Amniotic epithelial cell (primary cell): ENCODE measurements at places on chromosomes 11 and 22.

DNA sequence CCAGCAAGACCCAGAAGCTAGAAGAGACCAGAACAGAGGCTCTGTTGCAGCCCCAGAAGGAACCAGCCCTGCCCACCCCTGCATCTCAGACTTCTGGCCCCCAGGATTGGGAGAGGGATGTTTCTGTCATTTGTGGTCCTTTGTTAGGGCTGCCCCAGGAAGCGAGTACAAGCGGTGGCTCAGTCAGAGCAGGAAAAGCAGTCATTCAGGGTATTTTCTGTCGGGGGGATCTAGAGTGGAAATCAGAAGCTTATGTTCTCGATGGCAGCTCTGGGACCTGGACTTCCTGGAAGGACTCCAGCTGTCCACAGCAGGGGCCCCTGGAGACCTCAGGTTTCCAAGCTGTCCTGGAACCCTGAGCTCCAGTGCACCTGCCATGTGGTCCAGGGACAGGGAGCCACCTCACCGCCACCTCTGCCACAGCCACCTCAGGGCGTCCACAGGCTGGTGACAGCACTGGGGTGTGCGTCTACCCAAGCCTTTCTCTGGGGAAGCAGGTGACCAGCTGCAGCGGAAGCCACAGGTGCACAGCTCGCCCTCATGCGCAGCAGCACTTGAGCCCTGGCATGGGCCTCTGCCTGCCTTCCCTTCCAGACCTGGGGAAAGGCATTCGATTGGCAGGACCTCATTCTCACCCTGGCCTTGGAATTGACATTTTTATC lies 2.6 kb downstream of the KRTAP5-5 start:
- no peak for DNase-seq

DNA sequence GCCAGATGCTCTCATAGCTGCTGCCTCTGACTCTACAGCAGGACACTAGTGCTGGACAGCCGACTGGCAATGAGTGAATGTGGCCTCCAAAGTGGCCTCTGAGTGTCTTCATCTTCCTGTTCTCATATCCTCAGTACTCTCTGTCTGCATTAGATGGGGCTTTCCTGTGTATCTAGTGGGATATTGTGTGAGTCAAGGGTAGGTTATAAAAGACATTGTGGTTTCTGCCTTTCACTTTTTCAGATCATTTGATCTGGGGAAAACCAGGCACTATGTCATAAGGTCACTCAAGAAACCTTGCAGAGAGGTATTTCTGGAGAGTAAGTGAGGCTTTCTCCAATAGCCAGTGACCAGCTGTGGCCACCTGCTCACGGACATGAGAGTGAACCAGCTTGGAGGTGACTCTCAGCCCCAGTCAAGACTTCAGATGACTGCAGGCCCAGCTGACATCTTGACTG lies 333.6 kb upstream of the NCAM1 start:
- DNase-seq, result no peak

- no peak for DNase-seq
Measured at GRCh38 chr11:69921128-69922014, 102.2 kb upstream of the FGF3 start.

DNA sequence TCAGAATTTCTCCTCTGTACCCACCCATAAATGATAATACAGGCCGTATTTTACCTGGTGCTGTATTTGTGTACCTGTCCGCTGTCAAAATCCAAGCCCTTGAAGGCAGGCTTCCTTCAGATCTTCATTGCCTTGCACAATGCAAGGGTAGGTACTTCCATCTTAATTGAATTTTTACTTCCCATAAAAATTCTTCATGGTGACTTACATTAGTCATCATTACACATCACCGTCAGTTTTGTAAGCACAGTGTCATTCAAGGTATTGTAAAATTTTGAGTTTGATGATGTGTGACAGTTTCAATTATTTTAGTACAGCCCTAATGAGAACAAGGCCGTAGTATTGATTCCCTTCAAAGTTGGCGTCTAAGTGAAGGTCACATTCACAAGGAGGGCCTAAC lies 770 bp upstream of the TSG101 start:
- peak; percentile 33 for DNase-seq

DNA sequence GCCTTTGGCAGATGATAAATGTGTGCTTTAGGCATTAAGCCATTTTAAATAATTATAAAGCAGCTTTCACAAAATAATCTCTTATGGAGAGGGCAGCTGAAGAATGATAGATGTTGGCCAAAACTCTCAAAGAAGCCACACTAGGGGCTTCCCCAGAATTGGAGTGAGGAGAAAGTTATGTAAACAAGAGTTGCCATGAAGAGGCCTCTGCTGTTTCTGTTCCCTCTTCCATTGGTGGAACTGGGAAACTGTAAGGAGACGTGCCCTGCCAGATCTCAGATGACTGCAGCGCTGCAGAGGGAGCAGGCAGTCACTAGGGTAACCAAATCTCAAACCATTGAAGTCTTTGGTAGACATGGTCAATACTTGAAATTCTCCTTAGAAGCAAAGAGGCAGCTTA lies 19.4 kb upstream of the APLP2 start:
- no peak for DNase-seq

DNA sequence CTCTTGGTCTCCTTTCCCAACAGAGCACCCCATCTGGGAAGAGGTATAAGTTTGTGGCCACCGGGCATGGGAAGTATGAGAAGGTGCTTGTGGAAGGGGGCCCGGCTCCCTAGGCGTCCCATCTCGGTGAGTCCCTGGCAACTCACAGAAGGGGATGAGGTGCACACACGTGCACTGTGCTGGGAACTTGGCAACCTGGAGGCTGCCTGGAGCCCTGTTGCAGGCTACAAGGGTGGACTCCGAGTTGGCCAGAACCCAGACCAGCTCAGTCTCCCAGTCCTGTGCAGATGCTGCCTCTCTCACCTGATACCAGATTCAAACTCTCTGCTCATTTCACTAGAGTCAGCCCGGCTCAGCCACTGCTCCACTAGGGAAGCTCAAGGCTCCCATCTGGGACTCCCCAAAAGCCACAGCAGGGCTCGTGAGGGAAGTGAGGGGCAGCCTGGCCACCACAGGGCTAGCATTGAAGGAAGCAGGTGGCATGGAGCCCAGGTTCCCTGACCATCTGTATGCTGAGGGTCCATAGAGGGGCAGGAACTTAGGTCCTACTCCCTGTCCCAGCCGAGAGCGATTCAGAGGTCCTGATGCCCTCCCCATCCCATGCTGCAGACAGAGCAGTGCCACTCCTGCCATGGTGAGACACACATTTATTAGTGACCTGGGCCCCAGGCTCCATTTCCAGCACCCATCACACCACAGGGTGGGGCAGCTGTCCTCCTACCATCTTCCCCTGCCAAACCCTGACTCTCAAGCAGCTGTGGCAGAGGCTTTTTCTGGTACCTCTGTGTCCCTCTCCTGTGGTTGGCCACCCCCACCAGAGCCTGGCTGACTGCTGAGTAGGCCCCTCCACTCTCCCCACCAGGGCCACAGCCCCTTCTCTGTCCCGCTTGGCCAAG lies 4.0 kb downstream of the PRR33 start:
- no peak for DNase-seq

DNA sequence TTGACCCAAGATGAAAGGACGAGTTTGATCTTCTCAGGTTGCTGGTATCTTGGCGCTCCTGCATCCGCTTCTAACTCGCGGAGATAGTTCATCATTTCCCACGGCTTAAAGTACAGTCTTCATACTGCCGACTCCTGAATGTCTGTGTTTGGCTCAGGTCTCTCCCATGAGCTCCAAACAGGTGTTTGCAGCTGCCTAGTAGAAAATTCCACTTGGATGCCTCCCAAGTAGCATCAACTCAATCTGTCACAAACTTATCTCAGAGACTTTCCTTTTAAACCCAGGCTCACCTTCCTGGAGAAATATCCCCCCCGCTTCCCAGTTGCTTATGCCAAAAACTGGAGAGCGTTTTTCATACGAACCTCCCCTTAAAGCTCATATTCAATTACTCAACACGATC lies 986.5 kb downstream of the TBC1D22A start:
- DNase-seq, result no peak

DNA sequence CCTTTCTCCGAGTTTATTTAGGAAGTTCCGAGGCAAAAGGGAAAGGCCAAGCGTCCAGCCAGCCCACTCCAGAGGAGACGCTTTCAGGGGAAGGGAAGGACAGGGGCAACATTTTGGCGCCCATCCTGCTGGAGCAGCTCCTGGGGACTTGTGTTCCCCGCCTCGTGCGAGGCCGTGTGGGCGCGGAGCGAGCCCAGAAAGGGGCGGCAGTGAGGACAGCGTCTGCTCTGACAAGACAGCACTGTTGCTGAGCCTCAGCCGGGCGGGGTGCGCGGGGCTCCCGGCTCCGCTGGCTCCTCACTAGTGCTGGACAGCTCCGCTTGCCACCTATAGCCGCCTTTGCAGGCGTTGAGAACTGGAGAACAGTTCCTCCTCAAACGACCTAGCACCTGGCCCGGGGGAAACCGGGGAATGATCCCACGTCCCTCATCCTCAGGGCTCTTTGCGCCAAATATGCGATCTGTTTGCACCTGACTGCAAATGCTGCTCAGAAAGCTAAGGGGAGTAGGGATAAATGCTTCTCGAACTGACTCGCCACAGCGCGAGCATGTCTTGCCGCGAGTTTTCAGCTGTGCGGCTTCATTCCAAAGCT lies 722 bp upstream of the GUCY1A2 start:
- peak; percentile 70 for DNase-seq

- peak; percentile 6 for DNase-seq
Measured at GRCh38 chr11:125494974-125495725, 915 bp downstream of the FEZ1 start.

DNA sequence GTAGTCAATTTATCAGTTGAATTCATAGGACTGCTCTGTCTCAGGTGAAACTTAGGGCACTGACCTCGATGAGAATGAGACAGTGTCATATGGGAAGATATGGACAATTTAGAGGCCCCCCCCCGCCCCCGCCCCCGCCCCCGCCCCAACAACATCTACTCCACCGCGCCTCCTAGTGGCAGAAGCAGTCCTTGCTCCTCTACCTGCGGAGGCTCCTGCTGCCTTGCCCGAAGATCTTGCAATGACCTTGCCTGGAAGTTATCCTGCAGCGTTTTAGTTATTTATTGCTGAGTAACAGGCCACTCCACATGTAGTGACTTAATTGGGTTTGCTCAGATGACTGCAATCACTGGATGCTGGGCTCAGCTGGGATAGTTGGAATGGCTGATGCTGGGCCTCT lies 15.2 kb downstream of the SERPINH1 start:
- no peak for DNase-seq
